ENCODE measurements at places on chromosomes 1 and 21. TPM values are rescaled to one million over a fixed set of nuclear protein-coding genes. Genes with fewer than 3 reads are reported as not detected.

DNA sequence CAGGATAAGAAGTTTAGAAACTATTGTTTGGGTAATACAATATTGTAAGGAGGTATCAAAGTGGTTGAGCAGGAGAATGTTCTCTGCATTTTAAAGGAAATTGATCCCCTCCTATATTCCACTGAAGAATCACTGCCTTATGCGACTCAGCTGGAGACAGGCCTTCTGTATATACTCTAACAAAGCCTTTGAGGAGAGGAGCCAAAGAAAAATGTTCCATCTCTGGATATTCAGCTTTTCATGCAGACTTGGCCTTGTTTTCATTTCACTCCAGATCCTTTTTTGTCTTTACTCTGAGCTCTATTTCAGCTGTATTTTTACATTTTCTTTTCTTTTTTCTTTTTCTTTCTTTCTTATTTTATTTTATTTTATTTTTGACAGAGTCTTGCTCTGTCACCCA is 42.1 kb upstream of the S1PR1 start:
- no peak overlapping the region for H3K4me3 ChIP-seq
- H3K36me3 ChIP-seq, result no peaks in the 10 kb centered on the region
- no peaks in the 10 kb centered on the region for H3K27me3 ChIP-seq
- no peaks in the 10 kb centered on the region for H3K4me1 ChIP-seq

- H3K27ac ChIP-seq, result no peak overlapping the region
- no peaks in the 10 kb centered on the region for H3K4me1 ChIP-seq
- no peaks in the 10 kb centered on the region for H3K27me3 ChIP-seq
- no peak for DNase-seq
- no peaks in the 10 kb centered on the region for H3K36me3 ChIP-seq
Observed at GRCh38 chr1:116360429-116361173, 12.4 kb upstream of the ATP1A1 start.

- H3K4me3 ChIP-seq, result no peak within 1 kb of the TSS
- DNase-seq, result no peak
- no peaks in the 10 kb centered on the region for H3K36me3 ChIP-seq
- H3K4me1 ChIP-seq, result no peaks in the 10 kb centered on the region
Observed at GRCh38 chr1:206772243-206772937, at the start of gene IL10. Gene IL10, minus strand, starts transcription at chr1:206772494. Its CDS starts 59 bp downstream, at chr1:206772435.

DNA sequence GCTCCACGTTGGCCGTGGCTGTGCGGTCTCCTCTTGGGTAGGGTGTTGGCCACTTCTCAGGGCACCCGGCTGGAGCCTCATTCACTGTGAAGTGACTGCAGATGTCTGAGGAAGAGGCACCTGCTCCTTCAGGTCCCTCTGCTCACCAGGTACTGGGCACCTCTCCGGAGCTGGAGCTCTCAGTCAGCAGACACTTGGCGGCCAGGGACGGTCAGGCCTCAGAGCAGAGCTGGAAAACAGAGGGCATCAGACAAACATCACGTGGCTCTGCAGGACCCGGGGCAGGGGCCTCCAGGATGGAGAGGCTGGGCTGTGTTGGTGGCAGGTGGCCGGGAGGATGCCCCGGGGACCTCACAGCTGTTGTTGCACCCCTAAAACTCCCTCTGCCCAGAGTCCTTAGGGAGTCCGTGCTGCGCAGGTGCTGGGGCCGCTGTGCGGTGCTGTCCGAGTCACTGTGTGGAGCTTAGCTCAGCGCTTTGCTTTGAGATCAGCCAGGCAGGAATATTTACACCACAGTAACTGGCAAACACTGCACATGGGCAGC is 59.7 kb downstream of the SLX9 start:
- peaks cover 16% of the 10 kb centered on the region for H3K4me1 ChIP-seq
- H3K4me3 ChIP-seq, result no peak overlapping the region
- H3K36me3 ChIP-seq, result no peaks in the 10 kb centered on the region
- H3K27me3 ChIP-seq, result no peaks in the 10 kb centered on the region
- H3K27ac ChIP-seq, result no peak overlapping the region
- DNase-seq, result no peak

DNA sequence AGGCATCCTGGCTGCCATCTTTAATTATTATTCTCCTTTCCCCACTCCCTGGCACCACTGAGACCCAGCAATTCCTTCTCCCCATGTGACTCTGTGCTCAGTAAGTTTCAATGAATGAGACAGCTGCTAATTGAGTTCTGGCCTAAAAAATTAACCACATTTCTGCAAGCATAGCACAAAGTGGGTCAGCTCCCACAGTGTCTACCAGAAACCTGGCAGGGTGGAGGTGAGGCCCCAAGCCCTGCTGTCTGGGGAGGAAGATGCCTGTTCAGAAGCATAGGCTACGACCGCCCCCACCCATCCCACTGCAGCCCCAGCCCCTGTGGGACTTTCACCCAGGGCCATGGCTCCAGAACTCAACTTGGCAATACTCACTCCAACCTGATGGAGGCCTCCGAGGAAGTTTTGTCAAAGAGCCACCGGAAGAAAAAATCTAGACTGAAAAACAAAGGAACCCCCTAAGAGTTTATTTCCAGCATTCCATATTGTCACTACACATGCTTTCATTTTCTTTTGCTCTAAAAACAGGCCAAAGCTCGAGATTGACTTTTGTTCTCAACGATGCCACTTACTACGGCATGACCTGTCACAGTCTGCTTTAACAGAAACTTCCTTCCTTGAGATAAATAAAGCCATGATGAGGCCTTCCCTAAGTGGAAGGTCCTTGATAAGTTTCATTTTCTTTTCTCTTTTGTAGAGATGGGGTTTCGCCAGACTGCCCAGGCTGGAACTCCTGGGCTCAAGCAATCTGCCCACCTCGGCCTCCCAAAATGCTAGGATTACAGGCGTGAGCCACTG is 26.5 kb downstream of the TMEM63A start:
- H3K27ac ChIP-seq, result no peak overlapping the region
- H3K27me3 ChIP-seq, result no peaks in the 10 kb centered on the region
- peaks cover 69% of the 10 kb centered on the region for H3K36me3 ChIP-seq
- no peak overlapping the region for H3K4me3 ChIP-seq
- DNase-seq, result no peak

DNA sequence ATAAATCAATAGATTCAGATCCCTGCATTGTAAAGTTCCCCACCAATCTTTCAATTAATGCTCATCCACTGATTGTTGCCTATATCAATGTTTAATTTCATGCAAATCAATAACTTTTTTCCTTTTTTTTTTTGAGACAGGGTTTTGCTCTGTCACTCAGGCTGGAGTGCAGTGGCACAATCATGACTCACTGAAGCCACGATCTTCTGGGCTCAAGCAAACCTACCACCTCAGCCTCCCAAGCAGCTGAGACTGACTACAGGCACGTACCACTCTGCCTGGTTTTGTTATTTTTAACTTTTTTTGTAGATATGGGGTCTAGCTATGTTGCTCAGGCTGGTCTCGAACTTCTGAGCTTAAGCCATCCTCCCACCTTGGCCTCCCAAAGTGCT is 25.7 kb downstream of the DIO1 start:
- no peak overlapping the region for H3K4me3 ChIP-seq
- no peak for DNase-seq
- no peaks in the 10 kb centered on the region for H3K27me3 ChIP-seq
- no peak overlapping the region for H3K27ac ChIP-seq

DNA sequence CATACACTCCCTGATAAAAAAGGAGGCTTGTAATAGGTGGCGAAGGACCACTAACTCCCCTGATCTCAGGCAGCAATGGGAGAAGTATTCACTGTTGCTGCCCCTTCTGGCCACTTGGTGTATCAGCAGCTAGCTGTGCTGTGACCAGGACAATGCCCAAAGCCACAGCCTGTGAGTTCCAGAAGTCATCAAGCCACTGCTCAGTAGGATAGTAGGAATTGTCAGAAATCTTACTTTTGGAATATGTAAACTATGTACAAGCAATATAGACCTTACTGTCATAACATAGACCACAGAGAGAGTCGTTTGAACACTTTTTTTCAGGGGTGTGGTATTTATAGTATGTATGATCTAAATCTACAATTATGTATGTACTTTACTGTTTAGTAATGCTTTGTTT is 248.3 kb upstream of the CAMK1G start:
- H3K4me3 ChIP-seq, result no peak overlapping the region
- peak; percentile 17 for DNase-seq
- no peaks in the 10 kb centered on the region for H3K36me3 ChIP-seq
- peaks cover 3% of the 10 kb centered on the region for H3K27me3 ChIP-seq
- no peak overlapping the region for H3K27ac ChIP-seq

DNA sequence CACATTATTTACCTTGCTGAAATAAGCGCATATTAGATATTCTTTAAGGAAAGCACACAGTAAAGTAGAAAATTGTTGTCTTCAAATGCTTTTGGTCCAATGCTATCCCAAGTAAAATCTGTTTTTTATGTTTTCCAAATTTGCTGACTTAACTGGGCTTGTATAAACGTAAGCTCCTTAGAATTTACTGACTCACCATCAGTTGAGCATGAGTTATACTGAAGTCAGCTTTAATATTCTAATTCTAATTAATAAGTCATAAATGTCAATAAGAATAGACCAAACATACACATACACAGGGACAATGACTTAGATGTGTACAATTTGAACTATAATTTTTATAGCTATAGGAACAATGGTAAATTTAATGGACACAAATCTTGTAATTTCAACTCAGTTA is 319.2 kb downstream of the TPR start:
- H3K27ac ChIP-seq, result no peak overlapping the region
- no peaks in the 10 kb centered on the region for H3K36me3 ChIP-seq
- no peak for DNase-seq
- no peak overlapping the region for H3K4me3 ChIP-seq
- H3K27me3 ChIP-seq, result no peaks in the 10 kb centered on the region
- H3K4me1 ChIP-seq, result no peaks in the 10 kb centered on the region

GRCh38 chr1:231393668-231394067 is 28.4 kb downstream of the EGLN1 start:
- no peak overlapping the region for H3K4me3 ChIP-seq
- no peak overlapping the region for H3K27ac ChIP-seq
- DNase-seq, result no peak
- H3K4me1 ChIP-seq, result peaks cover 56% of the 10 kb centered on the region

DNA sequence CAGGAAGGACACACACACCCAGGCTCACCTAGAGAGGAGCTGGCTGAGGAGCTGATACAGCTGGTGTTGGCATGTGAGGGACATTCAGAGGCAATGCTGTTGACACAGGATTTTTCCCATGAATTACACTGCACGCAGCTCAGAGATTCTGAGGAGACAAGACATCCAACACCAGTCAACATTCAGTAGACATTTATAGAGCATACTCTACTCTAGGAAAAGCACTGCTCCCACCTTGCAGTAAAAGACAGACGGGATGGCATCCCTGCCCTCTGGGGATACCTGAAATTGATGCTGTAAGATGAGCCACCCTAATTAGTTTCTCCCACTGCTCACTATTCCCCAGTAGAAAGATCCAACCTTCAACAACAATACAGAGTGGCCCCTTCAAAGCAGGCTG is 5.1 kb downstream of the LYPD8 start:
- no peak for DNase-seq
- H3K36me3 ChIP-seq, result no peaks in the 10 kb centered on the region
- no peak overlapping the region for H3K4me3 ChIP-seq

- no peak overlapping the region for H3K4me3 ChIP-seq
- H3K4me1 ChIP-seq, result peaks cover 33% of the 10 kb centered on the region
- H3K36me3 ChIP-seq, result peaks cover 70% of the 10 kb centered on the region
- no peak for DNase-seq
- H3K27me3 ChIP-seq, result no peaks in the 10 kb centered on the region
Observed at GRCh38 chr1:40753142-40753882, 30.3 kb upstream of the KCNQ4 start.

DNA sequence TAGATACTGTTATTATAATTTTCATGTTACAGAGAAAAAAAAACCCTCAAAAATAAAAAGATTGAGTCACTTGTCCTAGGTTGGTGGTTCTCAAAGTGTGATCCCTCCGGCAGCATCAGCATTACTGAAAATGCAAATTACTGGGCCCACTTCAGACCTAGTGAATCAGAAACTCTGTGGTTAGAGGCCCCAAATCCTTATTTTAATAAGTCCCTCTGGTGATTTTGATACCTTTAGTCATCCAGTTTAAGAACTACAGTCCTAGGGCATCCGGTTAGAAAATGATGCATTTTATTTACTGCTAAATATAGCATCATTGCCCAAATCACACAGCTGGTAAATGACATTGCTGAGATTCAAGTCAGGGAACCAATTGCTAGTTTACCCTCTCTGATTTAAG is 203.7 kb upstream of the RUNX1 start:
- H3K4me3 ChIP-seq, result no peak overlapping the region
- no peaks in the 10 kb centered on the region for H3K36me3 ChIP-seq
- DNase-seq, result peak; percentile 18
- H3K27me3 ChIP-seq, result no peaks in the 10 kb centered on the region
- H3K27ac ChIP-seq, result no peak overlapping the region
- H3K4me1 ChIP-seq, result peaks cover 36% of the 10 kb centered on the region

DNA sequence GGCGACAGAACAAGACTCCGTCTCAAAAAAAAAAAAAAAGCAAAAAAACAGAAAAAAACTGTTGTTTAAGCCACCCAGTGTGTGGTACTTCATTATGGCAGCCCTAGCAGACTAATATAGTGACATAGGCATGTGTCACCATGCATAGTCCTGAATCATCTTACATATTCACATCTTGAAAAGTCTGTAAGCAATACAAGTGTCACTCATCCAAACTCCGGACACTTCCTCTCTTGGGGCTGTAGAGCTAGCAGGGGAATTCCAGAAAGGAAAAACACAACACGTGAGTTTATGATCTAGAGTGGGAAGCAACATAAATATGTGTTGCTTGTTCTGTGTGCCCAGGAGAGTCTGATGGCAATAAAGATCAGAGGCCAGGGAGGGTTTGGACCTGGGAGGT is 81.6 kb upstream of the KCNE2 start:
- H3K27ac ChIP-seq, result no peak overlapping the region
- no peaks in the 10 kb centered on the region for H3K27me3 ChIP-seq
- H3K4me3 ChIP-seq, result no peak overlapping the region
- no peak for DNase-seq
- H3K4me1 ChIP-seq, result peaks cover 5% of the 10 kb centered on the region

- H3K36me3 ChIP-seq, result no peaks in the 10 kb centered on the region
- H3K4me1 ChIP-seq, result no peaks in the 10 kb centered on the region
- no peak for DNase-seq
Observed at GRCh38 chr1:71920556-71920955, 361.8 kb downstream of the NEGR1 start.

DNA sequence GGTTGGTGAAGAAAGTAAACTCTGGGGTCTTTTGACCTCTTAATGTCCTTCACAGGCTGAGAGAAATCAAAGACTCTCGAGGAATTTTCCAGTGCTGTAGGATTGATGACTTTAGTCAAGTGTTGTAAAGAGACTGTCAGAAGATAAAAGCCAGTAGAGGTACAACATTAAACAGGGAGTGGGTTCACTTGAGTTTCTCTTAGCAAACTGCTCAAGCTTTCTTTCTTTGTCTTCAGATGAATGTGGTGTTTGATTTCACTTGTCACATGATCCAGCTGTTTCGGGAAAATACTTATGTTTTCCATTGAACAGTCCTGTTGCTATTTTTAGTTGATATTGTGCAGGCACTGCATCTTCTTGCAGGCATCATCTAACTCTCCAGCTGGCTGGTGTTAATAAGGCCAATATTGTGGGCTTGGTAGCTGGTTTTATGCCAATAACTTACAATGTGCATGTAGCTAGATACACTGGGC is 45.6 kb downstream of the XCL2 start:
- no peak overlapping the region for H3K27ac ChIP-seq
- H3K4me3 ChIP-seq, result no peak overlapping the region
- 0 out of 2 replicates have a peak, but pooled peaks cover 2% of the 10 kb centered on the region for H3K27me3 ChIP-seq
- DNase-seq, result no peak

GRCh38 chr1:203002951-203003350 is 4.2 kb upstream of the TMEM183A start:
- H3K27me3 ChIP-seq, result peaks cover 4% of the 10 kb centered on the region
- no peak for DNase-seq
- no peak overlapping the region for H3K4me3 ChIP-seq
- H3K4me1 ChIP-seq, result 0 out of 2 replicates have a peak, but pooled peaks cover 1% of the 10 kb centered on the region
- no peak overlapping the region for H3K27ac ChIP-seq
- peaks cover 5% of the 10 kb centered on the region for H3K36me3 ChIP-seq

The SLC35F3 gene
- total RNA-seq, result not detected

The PAPPA2 gene
- total RNA-seq, result 1.2 TPM

The CEPT1 gene
- 30.1 TPM for total RNA-seq

The DCDC2B gene
- not detected for total RNA-seq
